Non-pigmented ciliary epithelial cell (primary cell): ENCODE measurements at places on chromosomes 3 and 15.

DNA sequence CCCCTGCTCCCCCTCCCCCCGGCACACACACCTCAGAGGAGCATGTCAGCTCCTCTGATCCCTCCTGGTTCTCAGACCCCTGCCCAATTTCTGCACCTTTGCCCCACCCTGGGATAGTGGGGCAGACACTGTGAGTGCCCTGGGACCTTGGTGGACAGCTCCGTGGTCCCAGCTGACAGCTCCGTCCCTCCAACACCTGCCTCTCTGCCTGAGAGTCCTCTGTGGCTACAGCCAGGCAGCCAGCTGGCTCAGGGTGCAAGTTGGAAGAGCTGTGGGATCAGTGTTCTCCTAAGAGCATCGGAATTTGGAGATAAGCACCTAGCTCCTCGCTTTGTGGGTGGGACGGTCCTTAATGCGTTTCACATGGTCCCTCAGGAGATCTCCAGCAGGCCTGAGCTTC, 43.7 kb upstream of the PGPEP1L start:
- DNase-seq: no peak

- DNase-seq: no peak
Measured at GRCh38 chr3:184417619-184418327, 37.9 kb downstream of the CHRD start.

GRCh38 chr3:11582191-11582968, 61.3 kb downstream of the VGLL4 start:
- DNase-seq: no peak

DNA sequence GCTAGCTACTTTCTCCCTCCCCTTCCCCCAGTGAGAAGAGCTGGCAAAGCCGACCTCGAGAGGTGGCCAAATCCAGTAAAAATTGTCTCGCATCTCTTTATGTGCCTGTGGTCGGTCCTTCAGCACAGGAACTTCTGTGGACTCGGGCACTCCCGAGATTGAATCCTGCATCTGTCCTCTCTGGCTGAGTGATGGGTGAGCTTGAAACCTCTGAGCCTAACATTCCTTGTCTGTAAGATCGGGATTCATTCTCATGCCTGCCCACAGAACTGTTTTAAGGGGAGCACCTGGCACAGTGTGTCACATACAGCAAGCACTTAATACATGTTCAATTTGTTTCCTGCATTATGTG, 11.3 kb downstream of the CX3CR1 start:
- DNase-seq: no peak

GRCh38 chr3:124985349-124985748, 50.8 kb upstream of the MUC13 start:
- peak; percentile 37 for DNase-seq

DNA sequence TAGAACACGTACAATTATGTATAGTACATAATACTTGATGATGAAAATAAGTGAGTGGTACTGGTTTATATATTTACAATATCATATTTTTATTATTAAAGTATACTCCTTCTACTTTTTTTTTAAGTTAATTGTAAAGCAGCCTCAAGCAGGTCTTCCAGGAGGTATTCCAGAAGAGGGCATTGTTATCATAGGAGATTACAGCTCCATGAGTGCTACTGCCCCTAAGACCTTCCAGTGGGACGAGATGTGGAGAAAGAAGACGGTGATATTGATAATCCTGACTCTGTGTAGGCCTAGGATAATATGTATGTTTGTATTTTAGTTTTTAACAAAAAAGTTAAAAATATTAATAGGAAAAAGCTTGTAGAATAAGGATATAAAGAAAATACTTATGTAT, 40.3 kb upstream of the SCN5A start:
- DNase-seq: no peak

DNA sequence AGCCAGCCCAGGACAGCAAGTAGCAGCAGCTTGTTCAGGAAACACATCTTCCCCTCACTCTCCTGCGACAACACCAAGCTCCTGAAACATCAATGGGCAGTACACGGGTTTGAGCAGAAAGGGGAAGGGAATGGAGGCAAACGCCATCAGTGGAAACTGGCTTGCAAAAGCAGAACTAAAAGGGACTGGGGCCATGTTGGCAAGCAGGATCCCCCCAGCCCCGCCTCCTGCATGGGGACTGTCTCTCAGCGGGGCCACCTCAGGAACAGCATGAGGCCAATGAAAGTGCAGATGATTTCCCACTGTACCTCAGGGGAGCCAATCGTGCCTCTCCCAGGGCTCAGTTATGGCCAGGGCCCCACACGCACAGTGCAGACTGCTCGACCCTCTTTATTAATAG, 6.8 kb downstream of the CDAN1 start:
- DNase-seq: no peak

DNA sequence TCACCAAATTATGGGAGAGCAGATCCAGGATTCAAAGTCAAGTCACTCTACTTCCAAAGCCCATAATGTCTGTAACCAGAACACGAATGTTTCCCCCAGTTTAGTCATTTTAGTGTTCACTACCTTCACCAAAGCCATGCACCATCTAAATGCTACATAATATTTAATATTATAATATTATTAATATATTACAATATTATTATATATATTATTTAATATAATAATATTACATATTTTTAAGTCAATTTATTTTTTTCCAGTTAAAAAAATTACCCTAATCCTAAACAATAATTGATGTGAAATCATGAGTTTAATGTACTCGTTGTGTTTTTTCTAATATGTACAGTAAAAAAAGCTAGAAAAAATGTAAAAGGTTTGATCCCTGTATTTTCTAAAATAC, 276.6 kb upstream of the TBL1XR1 start:
- DNase-seq: no peak
